Activated CD8-positive, alpha-beta memory T cell treated with anti-CD3 and anti-CD28 coated beads, Interleukin-2, amount 50 U/mL, for 4 hours (primary cell): ENCODE measurements at places on chromosomes 3 and 15.

DNA sequence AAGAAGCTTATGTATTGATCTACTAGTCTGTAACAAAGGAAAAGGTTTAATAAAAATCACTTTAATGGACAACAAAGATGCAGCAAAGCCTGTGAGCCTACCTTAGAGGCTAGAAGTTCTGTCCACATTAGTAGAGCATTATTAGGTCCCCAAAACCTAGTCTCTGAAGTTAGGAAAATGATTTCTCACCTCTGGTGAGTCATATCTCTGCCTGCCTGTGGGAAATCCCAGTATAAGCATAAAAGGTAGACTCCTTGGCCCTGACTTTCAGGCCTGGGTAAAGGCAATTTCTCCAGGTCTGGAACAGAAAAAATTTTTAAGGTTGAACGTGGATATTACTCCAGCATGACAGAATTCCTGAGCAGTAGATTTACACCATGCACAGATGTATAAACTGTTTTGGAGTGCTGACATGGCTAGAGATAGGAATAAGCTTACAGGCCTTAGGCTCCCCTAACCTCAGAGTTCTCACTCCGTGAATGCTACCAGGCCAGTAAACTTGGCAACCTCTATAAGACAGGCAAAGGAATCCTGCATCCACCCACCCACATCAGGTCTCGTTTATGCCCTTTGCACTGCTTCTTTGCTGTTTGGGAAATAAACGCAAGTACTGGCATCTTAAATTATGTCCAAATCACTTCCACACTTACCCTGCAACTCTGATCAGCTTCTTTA, 104.1 kb downstream of the SERPINI1 start:
- no peak for DNase-seq

DNA sequence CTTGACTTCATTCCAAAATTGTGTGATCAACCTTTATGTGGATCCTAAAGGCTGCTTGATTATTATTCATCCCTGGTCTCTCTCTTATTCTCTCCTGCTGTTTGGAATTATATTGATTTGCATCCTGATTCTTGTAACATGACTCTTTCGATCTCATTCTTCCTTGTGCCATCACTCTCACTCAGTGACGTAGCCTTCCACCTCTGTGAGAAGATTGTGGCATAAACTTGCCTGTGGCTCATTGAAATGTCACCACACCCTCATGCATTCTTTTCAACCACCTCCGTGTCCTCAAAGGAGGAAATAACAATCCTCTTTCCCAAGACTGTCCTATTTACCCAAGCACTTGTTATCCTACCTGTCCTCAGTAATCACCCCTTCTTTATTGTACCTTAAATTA, 41.3 kb upstream of the GCNT3 start:
- DNase-seq, result no peak

- no peak for DNase-seq
Measured at GRCh38 chr3:149016669-149017541, 25.6 kb downstream of the GYG1 start.

DNA sequence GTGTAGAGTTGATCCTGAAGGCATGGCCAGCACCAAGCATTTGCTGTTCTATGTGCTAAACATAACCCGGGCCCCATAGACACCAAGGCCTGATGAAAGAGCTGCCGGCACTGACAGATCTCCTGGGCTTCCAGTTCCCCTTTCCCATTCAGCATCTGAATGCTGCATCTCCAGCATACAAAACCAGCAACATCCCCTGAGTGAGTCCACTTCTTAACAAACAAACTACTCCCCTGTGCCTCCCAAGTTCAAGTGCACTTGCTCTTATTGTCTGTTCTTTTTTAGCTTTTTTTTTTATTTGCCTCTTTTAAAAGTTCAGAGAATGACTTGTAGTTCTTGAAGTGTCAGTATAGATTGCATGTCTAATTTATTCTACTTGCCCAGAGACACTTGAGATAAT, 156.0 kb downstream of the EDEM1 start:
- DNase-seq, result no peak

- no peak for DNase-seq
Measured at GRCh38 chr3:101066711-101067129, 73.5 kb upstream of the ABI3BP start.

DNA sequence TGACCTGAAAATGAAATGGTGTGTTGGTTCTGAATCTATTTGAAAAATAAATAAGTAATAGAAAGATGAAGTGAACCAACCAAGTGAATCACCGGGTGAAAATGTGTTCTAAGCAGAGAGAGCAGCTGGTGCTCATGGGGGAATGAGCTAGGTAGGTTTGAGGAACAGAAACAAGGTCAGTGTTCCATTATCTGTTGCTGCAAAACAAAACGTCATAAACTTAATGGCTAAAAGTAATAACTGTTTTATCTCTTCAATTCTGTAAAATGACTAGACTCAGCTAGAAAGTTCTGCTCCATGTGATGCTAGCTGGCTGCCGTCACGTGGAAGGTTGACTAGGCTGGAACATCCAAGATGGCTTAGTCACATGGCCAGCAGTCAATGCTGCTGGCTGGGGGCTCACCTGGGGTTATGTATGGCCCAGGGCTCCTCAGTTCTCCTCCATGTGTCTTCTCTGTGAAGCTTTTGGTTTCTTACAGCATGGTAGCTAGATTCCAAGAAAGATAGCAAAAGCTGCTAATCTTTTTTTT, 13.3 kb upstream of the SH3BP5 start:
- no peak for DNase-seq

DNA sequence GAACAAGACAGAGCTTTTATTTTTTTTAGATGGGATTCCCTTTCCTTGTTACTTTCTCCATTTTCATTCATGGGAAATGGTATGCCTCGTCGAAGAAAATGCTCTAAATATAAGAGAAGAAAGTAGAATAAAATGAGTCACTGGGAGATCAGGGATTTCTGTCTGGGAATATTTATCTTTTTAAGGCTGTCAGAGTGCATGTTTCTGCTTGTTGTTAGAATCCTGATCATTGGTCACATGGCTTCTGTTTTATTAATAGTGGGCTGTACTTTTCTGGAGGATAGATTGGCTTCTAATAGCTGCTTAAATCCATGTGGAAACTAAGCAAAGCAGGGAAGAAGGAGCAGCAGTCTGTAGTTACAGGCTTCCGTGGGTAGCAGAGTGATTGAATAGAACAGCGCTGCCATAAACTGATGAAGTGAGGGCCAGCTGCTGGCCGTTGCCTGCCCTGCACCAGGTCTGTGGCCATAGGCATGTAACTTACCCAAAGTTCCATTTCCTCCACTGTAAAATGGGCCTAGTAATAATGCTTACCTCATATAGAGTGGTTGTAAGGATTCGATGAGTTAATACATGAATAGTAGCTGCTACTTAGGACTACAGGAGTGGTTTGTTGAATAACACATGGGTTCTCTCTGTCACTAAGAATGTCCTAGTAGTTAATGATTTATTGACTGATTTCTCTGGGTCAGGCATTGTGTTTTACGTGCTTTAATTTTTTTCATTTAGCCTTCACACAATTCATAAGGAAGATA, 289.9 kb downstream of the SATB1 start:
- no peak for DNase-seq

- DNase-seq, result no peak
Measured at GRCh38 chr3:49098910-49099630, 5.2 kb upstream of the QRICH1 start.

- no peak for DNase-seq
Measured at GRCh38 chr15:84725001-84725491, 9.1 kb upstream of the SEC11A start.

GRCh38 chr15:67820122-67820991, 5.0 kb upstream of the SKOR1 start:
- DNase-seq, result no peak

DNA sequence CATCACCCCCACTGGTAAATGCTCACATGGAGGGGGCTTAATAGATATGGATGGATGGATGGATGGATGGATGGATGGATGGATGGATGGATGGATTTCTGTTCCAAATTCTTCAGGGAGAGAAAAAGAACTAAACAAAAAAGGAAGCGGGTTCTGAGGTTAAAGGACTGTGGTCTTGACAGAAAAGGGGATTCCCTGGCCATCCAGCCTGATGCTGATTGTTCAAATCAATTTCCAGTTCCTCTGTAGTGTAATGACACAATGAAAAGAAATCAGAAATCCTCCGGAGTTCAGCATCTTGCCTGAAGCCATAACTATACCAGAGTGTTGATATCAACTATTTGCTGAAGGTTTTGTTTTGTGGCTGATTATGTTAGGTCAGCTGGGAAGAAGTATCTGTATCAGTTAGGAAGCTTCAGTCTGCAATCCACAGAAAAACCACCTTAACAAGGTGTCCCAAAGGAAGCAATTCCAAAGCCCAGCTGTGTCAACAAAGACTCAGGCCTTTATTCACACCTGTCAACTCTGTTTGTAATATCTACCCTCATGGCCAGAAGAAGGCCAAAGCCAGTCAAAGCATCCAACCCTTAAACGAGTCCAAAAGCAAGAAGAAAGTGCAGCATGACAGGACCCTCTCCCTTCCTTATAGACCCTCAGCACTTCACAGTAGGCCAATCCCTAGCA, 24.5 kb upstream of the RASA2 start:
- no peak for DNase-seq

GRCh38 chr15:64351265-64351664, 4.7 kb downstream of the CSNK1G1 start:
- DNase-seq, result no peak

- no peak for DNase-seq
Measured at GRCh38 chr3:57805674-57806073, 49.6 kb downstream of the SLMAP start.

DNA sequence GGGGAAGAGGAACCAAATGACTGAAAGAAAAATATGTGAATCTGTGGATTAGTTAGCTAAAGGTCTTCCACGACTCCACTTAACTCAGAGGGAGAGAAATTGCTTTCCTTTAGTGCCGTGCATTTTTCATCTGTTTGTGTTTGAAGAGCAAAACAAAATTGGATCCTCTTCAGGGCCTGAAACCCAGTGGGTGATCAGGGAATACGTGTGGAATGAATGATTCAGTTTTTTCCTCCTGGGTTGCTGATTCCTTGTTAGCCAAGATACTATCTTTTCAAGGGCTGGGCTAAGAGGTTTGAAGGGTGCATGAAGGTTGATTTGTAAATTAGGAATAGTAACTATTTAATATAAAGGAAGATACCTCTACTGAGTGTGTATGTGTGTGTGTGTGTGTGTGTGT, 61.0 kb downstream of the TPRG1 start:
- DNase-seq, result no peak

DNA sequence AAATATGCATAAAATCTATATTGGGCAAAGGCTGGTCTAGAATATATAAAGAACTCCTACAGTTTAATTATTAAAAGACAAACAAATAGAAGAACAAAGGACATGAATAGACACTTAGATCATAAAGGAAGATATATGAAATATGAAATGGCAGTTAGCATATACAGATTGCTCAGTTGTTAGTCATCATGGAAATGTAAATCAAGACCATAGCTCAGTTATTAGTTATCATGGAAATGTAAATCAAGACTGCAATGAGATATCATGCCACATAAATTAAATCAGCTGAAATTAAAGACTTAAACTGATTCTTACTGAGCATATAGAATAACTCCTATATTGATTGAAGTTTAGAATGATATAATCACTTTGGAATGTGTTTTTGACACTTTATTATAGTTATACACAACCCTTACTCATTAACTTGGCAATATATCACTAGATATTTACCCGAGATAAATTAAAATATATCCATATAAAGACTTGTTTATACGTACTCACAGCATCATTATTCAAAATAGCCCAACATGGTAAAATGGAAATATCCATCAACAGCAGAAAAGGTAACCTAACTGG, 45.2 kb upstream of the GOLGA8B start:
- no peak for DNase-seq
